Stomach (tissue), 19 donors: ENCODE measurements at places on chromosomes 3 and 15. TPM values are rescaled to one million over a fixed set of nuclear protein-coding genes. Genes with fewer than 3 reads are reported as not detected.

- DNase-seq: no peak
- no peak overlapping the region for H3K4me3 ChIP-seq
- H3K27me3 ChIP-seq: peaks cover 92% of the 10 kb centered on the region
- peaks cover 50% of the 10 kb centered on the region for H3K4me1 ChIP-seq
- H3K36me3 ChIP-seq: no peaks in the 10 kb centered on the region
Observed at GRCh38 chr15:41499109-41499851, 5.6 kb downstream of the ITPKA start.

GRCh38 chr3:19937459-19938294 lies 3.7 kb upstream of the EFHB start:
- no peak overlapping the region for H3K4me3 ChIP-seq
- H3K27ac ChIP-seq: no peak overlapping the region
- no peaks in the 10 kb centered on the region for H3K36me3 ChIP-seq
- no peaks in the 10 kb centered on the region for H3K27me3 ChIP-seq

Gene TM4SF1
- 173 TPM for total RNA-seq

DNA sequence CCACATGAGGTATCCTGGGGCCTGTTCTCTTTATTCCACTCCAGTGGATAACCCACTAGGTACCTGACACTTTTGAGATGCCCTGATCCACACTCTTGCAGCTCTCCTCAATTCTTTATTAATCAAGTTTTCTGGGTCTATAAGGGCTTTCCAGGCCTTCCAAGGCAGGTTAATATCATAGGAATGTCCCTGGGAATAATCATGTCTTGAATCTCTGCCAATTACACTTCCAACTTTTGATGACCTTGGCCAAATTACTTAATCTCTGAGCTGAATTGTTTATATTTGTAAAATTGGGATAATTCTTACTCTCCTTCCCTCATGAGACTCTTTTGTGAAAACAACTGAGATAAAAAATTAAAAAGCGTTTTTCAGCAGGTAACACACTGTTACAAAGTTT lies 881.7 kb downstream of the MCTP2 start:
- no peak for DNase-seq
- no peaks in the 10 kb centered on the region for H3K36me3 ChIP-seq
- no peak overlapping the region for H3K27ac ChIP-seq
- H3K4me3 ChIP-seq: no peak overlapping the region
- no peaks in the 10 kb centered on the region for H3K27me3 ChIP-seq
- H3K4me1 ChIP-seq: no peaks in the 10 kb centered on the region

Gene WDR93
- total RNA-seq: not detected

- H3K27ac ChIP-seq: peak overlapping the region; percentile 99
- peaks cover 16% of the 10 kb centered on the region for H3K4me1 ChIP-seq
- peak; percentile 86 for DNase-seq
- H3K27me3 ChIP-seq: no peaks in the 10 kb centered on the region
Observed at GRCh38 chr3:150763841-150764483, 993 bp upstream of the SIAH2 start.

DNA sequence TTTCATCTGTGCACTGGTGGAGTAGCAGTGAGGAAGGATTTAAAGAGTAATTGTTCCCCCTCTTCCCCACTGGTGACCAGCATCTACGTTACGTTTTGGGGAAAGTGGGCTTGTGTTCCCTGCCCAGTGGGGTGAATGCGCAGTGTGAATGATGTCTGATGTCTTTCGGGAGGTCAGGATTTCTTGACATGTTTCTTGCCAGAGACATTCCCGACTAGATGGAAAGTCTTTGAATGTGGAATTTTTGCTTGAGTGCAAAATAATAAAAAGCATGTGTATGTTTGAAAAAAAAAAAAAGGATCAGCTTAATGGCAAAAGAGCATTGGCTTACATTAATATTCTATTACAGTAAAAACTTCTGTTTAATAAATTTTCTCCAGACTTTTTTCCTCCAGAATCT lies 632.2 kb downstream of the FOXP1 start:
- no peaks in the 10 kb centered on the region for H3K4me1 ChIP-seq
- no peak overlapping the region for H3K4me3 ChIP-seq
- DNase-seq: peak; percentile 27
- H3K36me3 ChIP-seq: no peaks in the 10 kb centered on the region

DNA sequence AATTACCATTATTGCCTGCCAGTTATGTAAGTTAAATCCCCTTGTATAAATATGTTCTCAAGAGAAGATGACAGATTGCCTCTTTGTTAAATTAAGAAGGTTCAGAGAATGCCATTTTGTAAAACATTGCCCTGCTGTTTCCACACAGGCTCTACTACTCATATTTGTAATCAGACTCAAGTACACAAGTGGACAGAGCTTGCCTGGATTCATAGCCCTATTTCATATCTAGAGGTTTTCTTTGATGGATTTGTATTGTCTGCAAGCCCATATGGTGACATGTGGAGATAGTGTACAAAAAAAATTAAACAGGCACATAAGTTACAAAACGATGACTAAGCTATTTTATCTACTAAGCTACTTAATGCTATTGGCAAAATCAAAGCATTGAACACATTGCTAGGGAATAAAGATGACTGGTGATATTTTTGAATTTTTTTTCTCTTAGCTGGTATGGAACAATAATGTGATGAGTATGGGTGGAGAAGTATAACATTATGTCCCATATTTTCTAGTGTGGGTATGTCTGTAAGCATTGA lies 1286.6 kb upstream of the ALCAM start:
- H3K27me3 ChIP-seq: no peaks in the 10 kb centered on the region
- no peak overlapping the region for H3K4me3 ChIP-seq
- no peak overlapping the region for H3K27ac ChIP-seq
- H3K36me3 ChIP-seq: no peaks in the 10 kb centered on the region
- no peak for DNase-seq

DNA sequence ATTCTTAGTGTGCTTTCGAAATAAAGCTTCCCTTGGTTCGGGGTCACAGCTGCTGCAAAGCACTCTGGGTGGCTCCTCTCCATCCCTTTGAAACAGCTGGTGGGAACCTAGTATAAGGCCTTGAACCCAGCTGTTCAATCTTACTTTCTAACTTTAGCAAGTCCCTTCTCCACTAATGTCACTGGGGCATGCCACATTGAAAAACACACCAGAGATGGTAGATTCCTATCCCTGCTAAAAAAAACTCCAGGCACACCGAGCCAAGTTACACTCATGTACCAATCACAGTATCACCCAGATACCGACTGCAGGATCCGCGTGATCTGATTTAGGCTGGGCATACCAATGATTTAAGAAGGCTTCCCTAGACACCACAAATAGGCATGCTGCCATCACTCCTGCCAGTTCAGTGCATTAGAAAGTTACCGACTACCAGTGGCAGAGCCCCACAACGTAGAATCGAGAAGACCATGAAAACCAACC lies 65.0 kb downstream of the WWTR1 start:
- H3K27ac ChIP-seq: no peak overlapping the region
- DNase-seq: no peak
- H3K27me3 ChIP-seq: no peaks in the 10 kb centered on the region
- H3K4me1 ChIP-seq: peaks cover 62% of the 10 kb centered on the region
- no peak overlapping the region for H3K4me3 ChIP-seq

DNA sequence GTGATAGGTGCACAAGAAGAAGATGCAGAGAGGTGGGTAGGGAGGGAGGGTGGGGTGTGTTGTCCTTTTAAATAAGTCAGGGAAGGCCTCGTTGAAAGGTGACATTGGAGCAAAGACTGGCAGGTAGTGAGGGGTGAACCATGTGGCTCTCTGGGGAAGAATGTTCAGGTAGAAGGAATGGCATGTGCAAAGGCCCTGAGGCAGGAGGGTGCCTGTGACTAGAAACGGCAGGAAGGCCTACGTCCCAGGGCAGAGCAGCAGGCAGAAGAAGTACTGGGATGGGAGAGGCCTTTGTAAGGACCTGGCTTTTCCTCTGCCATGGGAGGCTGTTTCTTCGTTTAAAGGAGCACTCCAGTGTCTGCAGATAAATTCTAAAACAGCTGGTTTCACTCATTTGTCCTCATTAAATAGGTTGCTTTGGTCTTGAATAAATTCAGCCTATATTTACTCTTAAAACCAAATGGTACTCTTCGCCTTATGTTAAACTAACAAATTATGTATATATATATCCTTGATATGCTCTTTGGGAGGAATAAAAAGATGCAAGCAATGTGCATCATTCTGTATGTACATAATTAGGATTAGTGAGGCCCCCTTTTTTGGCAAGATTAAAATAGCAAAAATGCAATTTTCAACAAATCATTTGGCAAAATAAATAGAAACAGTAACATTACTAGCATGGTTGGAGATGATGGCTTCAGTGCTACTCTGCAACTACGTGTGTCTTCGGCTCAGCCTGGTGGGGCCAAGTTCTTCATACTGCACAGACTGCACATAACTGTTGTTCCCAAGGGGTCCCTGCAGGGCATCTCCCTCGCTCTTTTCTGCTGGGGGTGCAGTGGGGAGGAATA lies 151.4 kb downstream of the KLF13 start:
- no peak overlapping the region for H3K27ac ChIP-seq
- peaks cover 1% of the 10 kb centered on the region for H3K4me1 ChIP-seq
- no peak overlapping the region for H3K4me3 ChIP-seq
- peak; percentile 8 for DNase-seq
- no peaks in the 10 kb centered on the region for H3K36me3 ChIP-seq
- no peaks in the 10 kb centered on the region for H3K27me3 ChIP-seq
